Cardiac fibroblast (primary cell): ENCODE measurements at places on chromosomes 2 and 18.

- no peak for DNase-seq
These were observed 82.5 kb downstream of the SPP2 start for GRCh38 chr2:234133004-234133403.

DNA sequence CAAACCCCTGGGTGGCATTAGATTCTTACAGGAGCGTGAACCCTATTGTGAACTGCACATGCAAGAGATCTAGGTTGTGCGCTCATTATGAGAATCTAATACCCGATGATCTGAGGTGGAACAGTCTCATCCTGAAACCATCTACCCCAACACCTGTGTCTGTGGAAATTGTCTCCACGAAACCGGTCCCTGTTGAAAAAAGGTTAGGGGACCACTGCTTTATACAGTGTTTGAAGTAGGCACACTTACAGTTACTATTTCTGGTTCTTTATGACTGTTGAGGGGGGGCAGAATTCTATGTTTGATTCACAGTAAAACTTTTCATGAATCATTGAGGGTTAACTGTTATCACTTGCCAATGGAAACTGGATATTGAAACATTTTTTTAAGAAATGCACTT lies 72.0 kb downstream of the RIF1 start:
- DNase-seq: no peak

GRCh38 chr2:12273111-12273510 lies 443.6 kb upstream of the TRIB2 start:
- no peak for DNase-seq

GRCh38 chr2:186327251-186327868 lies 158.7 kb upstream of the ZC3H15 start:
- DNase-seq: no peak

- peak; percentile 33 for DNase-seq
These were observed 23.7 kb downstream of the MARCHF7 start for GRCh38 chr2:159736048-159736447.

GRCh38 chr2:134401081-134401497 lies 147.2 kb downstream of the MGAT5 start:
- DNase-seq: peak; percentile 83

GRCh38 chr2:209095432-209095831 lies 328.4 kb upstream of the MAP2 start:
- DNase-seq: no peak
